ENCODE measurements at places on chromosomes 2 and 18.

GRCh38 chr2:200463452-200463851 is 46.4 kb downstream of the KCTD18 start:
- DNase-seq: no peak

DNA sequence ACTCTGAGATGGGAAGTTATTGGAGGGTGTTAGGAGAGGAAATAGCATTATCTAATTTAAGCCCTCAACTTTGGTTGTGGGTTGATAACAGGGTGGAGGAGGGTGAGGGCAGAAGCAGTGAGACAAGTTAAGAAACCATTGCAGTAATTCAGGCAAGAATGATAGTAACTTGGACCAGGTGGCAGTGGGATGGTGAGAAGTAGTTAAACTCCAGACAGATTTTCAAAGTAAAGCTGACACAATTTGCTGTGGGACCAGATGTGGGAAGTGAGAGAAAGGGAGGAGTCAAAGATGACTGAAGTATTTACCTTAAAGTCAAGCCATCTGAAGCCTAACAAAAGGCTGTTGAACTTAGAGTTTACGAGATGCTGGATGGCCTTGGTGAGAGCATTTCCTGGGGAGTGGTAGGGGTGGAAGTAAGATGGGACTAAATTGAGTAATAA is 163.2 kb upstream of the KLF7 start:
- DNase-seq: no peak

DNA sequence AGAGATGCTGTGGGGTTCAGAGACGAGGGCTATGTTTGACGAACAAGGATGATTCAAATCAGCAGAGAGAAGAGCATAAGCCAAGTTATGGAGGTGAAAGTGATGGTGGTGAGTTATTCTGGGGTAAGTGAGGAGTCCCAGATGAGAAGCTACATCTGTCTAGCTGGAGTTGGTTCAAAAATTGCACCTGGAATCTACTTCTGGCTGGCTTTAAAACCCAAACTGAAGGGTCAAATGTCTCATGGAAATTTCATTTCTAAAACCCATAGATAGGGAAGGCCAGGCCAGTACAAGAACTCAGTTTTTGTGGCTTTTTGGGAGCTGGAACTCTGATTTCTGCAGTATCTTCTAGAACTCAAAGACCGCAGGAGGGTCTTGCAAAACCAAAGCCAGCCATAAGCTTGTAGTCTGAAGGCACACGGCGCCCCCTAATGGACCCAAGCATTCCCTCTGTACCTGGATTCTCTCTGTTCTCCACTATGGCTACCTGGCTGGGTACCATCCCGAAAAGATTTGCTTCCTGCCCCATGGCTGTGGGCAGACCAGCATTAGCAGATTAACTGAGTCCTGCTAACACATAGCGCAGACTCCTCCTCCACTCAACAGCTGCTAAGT is 229.1 kb upstream of the SLC14A2 start:
- DNase-seq: no peak

- DNase-seq: no peak
Measured at GRCh38 chr2:153320879-153321278, 157.7 kb downstream of the RPRM start.

DNA sequence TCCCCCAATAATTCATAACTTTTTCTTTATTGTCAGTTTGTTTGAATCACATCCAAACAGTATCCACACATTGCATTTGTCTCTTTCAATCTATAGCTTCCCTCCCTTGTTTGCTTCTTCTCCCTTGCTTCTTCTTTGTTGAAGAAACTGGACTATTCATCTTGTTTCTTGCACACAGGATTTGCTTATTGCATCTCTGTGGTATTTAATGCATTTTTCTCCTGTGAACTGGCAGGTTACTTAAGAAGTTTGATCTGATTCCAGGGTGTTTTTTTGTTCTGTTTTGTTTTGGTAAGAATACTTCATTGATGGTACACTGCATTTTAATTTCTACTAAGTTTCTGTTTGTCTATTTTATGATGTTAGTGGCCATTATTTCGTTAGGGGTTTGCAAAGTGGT is 166.8 kb downstream of the CAMKMT start:
- no peak for DNase-seq

DNA sequence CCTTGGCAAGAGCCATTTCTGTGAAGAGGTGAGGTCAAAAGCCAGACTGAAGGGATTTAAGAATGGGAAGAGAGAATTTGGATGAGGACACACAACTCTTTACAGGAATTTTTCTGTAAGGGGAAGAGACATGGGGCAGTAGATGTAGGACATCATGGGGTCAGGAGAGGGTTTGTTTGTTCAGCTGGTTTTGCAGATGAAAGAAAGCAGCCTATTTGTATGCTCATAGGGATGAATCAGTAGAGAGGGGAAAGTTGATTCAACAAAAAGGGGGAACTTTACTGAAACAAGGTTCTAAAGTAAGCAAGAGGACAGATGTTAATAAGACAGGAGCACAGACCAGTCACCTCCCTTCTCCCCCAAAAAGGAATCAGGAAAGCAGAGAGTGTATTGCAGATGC is 11.2 kb downstream of the SCG2 start:
- DNase-seq: no peak

DNA sequence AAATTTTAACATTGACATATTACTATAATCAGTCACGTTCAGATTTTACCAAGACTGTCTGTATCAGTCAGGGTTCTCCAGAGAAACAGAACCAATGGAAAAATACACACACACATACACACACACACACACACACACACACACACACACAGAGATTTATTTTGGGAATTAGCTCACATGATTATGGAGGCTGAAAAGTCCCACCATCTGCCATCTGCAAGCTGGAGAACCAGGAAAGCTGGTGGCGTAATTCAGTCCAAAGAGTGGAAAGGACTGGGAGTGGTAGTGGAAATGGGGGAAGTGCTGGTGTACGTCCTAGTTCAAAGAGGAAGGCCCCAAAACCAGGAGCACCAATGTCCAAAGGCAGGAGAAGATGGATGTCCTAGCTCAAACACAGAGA is 166.4 kb downstream of the AKAIN1 start:
- DNase-seq: no peak

DNA sequence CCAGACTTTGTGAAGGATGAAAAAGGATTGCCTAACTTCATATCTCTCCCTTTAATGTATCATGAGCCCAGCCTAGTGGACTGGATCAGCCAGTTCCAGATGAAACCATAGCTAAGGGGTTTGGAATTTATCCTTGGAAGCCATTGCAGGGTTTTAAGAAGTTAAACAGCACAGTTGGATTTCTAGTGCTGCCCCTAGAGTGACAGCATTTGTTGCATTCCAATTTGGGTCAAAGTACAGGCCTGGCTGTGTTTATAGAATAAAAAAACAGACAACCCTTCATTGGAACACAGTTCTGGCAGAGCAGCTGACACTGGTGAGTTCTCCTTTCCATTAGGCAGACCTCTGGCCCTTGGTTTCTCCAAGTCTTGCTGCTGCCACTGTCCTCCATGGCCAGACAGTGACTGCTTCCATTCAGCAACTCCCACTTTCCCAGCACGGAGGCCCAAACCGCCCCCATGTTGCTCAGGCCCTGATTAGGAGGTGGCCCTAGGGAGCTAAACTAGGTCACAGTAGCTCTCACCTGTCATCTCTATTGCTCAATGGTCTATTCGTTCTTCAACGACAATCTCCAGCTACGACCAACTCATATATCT is 8.0 kb downstream of the GPR39 start:
- no peak for DNase-seq

GRCh38 chr2:135984199-135985017 is 1.0 kb downstream of the DARS1 start:
- DNase-seq: no peak

GRCh38 chr2:101518578-101519492 is 43.9 kb upstream of the RFX8 start:
- DNase-seq: peak; percentile 7

- no peak for DNase-seq
Measured at GRCh38 chr2:102055346-102055990, 63.7 kb downstream of the IL1R2 start.

- DNase-seq: no peak
Measured at GRCh38 chr2:217016796-217017419, 157.0 kb upstream of the TNP1 start.

DNA sequence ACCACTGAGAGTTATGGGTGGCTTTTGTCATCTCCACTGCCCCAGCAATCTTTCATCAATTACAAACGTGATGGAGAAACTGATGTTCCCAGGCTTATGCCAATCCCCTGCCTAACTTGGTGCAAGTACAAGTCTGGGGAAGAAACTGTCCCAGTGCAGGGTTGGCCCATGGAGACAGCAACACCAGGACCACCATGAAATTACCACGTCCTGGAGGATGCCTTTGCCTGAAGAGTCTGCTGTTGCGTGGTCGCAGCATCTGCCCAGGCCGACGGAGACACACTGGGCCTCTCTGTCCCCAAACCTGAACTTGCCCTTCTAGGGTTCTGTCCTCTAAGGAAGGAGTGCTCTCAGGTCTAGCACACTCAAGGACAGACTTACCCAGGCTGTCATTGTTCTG is 496.8 kb upstream of the RAB6C start:
- peak; percentile 8 for DNase-seq

- DNase-seq: no peak
Measured at GRCh38 chr18:37527395-37527794, 38.2 kb downstream of the CELF4 start.

- DNase-seq: no peak
Measured at GRCh38 chr18:73756256-73757091, 391.2 kb downstream of the FBXO15 start.

DNA sequence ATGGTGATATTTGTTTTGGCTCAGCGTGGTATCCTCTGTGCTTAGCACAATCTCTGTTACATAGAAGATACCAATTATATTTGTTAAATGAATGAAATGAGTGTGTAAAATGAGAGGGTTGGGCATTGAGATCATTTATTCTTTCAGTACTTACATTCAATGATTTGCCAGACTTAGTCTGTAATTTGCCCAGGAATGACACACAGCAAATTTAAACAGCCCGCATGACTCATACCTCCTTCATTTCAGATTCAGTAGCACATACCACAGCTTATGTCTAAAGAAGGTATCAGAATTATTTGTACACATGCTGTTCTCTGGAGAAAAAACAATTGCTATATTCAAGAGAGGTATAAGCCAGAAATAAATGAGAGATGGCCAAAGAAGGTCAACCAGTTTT is 37.0 kb downstream of the KLHL14 start:
- DNase-seq: no peak

- DNase-seq: no peak
Measured at GRCh38 chr2:42618116-42618515, 49.7 kb downstream of the MTA3 start.

DNA sequence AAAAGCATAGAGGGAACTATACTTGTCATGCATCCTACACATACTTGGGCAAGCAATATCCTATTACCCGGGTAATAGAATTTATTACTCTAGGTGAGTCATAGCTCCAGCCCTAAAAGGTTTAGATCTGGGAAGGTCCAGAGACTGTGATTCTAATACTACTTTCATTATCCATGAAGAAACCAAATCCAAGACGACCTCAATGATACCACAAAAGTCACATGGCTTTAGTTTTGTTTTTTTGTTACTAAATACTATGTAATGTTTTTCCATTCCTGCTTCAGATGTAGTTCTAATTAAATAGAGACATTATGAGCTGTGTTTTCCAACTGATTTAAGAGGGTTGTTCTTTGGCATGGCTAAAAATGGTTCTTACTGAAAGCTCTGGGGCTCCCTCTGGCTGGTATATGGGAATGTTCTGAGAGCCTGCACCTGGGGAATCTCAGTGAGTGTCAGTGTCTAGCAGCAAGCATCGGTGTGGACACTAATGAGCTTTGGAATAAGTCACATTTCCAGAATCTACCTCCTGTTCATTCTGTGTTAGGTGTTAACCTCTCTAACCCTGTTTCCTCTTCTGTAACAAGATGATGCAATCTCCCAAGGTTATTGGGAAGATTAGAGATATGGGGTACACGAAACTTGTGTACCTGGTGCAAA is 20.5 kb upstream of the IL1RL2 start:
- DNase-seq: no peak

GRCh38 chr2:128689971-128690370 is 371.3 kb upstream of the HS6ST1 start:
- DNase-seq: no peak

GRCh38 chr2:109649736-109650695 is 35.9 kb downstream of the SOWAHC start:
- DNase-seq: no peak

- no peak for DNase-seq
Measured at GRCh38 chr2:238134393-238134785, 4.1 kb upstream of the KLHL30 start.

- peak; percentile 88 for DNase-seq
Measured at GRCh38 chr2:161077367-161078210, 82.6 kb upstream of the TANK start.

DNA sequence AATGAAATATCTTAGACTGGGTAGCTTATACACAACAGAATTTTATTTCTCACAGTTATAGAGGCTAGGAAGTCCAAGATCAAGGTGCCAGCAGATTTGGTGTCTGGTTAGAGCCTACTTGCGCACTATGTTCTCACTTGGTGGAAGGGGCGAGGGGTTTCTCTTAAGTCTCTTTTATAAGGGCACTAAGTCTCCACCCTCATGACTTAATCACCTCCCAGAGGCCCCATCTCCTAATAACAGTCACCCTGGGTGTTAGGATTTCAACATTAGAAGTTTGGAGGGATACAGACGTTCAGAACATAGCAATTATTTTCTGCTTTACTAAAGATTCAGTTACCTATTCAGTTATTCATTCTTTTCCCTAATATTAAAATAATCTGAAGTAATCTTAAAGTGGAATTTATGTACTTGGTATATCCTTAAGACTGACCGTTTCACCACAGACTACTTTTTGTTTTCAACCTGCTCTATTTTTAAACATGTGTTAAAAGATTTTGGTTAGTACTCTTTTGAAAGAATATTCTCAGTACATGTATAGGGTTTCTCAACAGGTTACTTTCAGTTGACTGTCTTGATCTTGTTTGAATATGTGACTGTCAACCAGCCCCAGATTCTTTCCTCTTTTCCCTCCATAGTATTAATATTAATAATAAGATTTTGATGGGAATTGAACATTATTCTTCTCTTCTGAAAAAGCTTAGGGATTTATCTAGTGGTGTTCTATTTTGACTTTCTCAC is 130.0 kb downstream of the TAF4B start:
- DNase-seq: no peak

GRCh38 chr2:226798422-226799210 is 1.0 kb downstream of the IRS1 start:
- DNase-seq: peak; percentile 15

DNA sequence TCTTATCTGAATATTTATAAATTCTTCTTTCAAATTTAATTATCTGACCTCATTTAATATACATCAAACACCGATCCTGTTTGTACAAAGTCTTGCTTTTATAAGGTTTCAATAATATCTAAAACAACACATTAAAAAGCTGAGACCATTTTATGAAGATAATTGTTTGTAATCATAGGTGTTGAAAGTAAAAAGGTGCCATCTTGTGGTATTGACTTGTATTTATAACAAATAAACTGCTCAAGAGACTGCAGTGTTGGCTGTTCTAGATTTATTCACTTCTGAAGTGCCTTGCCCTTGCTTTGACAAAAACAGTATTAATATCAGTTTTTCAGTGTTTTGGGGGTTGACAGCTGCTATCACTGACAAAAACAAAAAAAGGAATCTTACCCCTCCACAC is 286.8 kb upstream of the HNMT start:
- no peak for DNase-seq

GRCh38 chr2:27792759-27793158 is 21.2 kb downstream of the MRPL33 start:
- no peak for DNase-seq

Measured in stimulated activated effector memory CD8-positive, alpha-beta T cell treated with anti-CD3 and anti-CD28 coated beads, Interleukin-12 subunit alpha, Interleukin-12 subunit beta, amount 100 ng/mL, for 72 hours (primary cell).